ENCODE measurements at places on chromosomes 6 and 20.

DNA sequence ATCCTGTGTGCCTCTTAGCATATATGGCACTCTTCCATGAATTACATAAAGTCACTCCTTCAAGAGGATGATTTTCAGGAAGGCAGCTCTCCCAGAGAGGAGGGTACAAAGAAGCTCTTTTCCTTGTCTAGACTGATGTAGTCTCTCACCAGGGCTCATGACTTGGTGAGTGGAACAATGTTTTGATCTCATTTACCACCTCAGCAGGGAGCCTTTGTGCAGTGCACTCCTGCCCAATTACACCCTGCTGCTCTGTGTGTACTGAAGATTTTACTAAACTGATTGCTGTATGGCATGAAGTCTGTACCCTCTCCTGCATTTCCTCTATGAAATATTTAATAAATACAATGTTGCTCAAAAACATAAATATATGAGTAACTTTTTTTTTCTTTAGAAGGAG, 598.3 kb upstream of the HS3ST5 start:
- no peak for DNase-seq

DNA sequence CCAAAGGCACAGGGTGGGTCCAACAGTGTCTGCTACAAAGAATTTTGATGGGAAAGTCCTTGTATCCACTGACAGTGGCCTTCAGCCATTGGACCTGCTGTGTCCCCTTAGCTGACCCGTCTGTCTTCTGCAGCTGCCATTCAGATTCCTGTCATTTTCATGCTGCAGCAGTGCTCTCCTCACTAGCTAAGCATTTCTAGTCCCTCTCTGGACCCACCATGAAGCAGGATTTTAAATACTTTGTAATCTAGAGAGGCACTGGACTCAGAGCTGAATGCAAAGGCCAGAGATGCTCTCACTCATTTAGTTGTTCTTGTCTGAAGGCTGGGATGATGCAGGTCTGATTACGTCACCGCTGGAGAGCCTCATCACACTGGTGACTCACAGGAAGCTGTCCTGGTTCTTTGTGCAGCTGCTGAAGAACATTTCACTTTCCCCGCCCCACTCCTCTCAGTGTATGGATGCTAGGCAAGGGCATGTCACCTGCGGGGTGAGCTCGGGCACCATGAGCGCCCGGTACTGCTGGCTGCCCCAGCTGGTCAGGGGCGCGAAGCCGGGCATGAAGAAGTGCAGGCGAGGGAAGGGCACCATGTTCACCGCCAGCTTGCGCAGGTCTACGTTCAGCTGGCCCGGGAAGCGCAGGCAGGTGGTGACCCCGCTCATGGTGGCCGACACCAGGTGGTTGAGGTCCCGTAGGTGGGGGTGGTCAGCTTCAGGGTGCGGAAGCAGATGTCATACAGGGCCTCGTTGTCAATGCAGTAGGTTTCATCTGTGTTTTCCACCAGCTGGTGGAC, 19.4 kb upstream of the TUBB2A start:
- no peak for DNase-seq

- no peak for DNase-seq
Measured at GRCh38 chr6:140671926-140672325, 1297.5 kb upstream of the CITED2 start.

GRCh38 chr6:36727505-36728021, 29.9 kb downstream of the RAB44 start:
- DNase-seq: no peak

GRCh38 chr6:29760328-29760727, 37.1 kb downstream of the HLA-F start:
- DNase-seq: no peak

Data from activated naive CD8-positive, alpha-beta T cell treated with anti-CD3 and anti-CD28 coated beads, Interleukin-2, amount 50 U/mL, for 16 hours (primary cell).